ENCODE measurements at places on chromosomes 12 and 14.

- DNase-seq = peak; percentile 25
Measured at GRCh38 chr14:49586673-49587460, 687 bp upstream of the RPS29 start.

- DNase-seq = no peak
Measured at GRCh38 chr12:128942960-128943477, 89.7 kb downstream of the GLT1D1 start.

DNA sequence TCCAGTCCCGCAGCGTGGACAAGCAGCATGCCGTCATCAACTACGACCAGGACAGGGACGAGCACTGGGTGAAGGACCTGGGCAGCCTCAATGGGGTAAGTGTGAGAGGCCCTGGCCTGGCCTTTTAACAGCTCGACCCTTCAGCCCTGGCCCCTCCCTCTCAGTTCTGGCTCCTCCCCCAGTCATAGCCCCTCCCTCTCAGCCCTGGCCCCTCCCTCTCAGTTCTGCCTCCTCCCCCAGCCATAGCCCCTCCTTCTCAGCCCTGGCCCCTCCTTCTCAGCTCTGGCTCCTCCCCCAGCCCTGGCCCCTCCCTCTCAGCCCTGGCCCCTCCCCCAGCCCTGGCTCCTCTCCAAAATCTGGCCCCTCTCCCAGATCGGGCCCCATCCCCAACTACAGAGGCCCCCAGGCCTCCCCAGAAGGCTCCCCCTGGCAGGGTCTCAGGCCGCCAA, 11.2 kb downstream of the CEP170B start:
- peak; percentile 51 for DNase-seq

DNA sequence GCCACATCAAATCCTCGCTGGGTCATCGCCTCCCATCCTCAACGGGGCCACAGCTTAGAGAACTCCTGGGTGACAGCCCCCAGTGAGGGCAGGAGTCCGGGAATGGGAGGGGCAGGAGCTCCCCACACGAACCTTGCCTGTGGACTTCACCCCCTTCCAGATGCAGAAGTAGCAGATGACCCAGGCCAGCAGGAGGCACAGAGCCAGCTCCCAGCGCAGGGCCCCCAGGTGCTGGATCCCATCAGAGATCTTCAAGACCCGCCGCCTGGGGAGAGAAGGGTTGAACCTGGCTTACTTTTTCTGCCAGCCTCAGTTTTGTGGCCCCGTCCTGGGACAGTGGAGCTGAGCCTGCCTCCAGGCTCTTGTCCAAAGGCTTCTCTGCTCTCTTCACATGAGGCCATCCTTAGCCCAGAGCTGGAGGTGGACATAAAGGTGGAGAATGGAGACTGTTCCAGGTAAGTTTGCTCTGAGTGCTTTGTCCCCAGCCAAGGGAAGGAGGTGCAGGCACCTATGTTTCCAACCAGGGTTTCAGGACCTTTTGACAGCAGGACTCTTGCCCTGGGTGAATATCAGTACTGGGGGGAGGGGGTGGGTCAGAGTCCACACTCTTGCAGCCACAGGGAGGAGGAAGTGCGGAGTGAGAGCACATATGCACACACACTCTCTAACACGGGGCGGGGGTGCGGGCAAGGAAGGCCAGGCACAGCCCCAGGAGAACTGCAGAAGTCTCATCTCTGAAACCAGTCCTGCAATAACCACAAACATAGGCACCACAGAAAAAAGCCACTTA, 23.3 kb upstream of the SLC6A12 start:
- DNase-seq = no peak

GRCh38 chr14:48331421-48331820, 656.0 kb upstream of the MDGA2 start:
- no peak for DNase-seq

GRCh38 chr12:20588042-20588441, 107.1 kb upstream of the SLCO1C1 start:
- DNase-seq = no peak

DNA sequence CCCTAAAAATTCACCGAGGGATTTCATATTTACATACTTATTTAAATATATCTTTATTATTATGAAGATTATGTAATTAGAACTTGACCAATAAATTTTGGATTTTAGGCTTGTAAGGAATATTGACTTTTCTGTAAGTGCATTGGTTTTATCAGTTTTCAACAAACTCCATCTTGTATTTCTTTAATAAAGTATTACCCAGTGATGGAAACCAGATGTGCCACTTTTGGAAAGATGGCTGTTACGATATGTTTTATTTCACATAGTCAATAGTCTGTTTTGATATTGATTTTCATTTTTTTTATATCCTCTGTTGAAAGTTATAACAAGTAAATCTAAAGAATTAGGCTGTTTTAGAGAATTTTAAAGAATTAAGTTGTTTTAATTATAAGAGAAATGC, 1.8 kb downstream of the MON2 start:
- DNase-seq = no peak

DNA sequence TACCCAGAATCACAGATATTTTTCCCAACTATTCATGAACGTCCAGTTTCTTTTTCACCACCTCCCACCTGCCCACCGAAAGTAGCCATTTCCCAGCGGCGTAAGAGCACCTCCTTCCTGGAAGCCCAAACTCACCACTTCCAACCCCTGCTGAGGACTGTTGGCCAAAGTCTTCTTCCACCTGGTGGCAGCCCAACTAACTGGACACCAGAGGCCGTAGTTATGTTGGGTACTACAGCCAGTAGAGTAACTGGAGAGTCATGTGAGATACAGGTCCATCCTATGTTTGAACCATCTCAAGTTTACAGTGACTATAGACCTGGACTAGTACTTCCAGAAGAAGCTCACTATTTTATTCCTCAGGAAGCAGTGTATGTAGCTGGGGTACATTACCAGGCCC, 81.6 kb downstream of the RAD52 start:
- DNase-seq = no peak

GRCh38 chr12:123106640-123107359, 44.1 kb downstream of the PITPNM2 start:
- DNase-seq = no peak

GRCh38 chr14:103995876-103996275, 53.5 kb upstream of the RD3L start:
- no peak for DNase-seq

- peak; percentile 53 for DNase-seq
Measured at GRCh38 chr12:116502141-116502725, 56.9 kb upstream of the MAP1LC3B2 start.

GRCh38 chr14:68497011-68497410, 295.9 kb downstream of the ZFP36L1 start:
- DNase-seq = no peak

GRCh38 chr12:63916561-63917476, 72.3 kb downstream of the SRGAP1 start:
- no peak for DNase-seq

DNA sequence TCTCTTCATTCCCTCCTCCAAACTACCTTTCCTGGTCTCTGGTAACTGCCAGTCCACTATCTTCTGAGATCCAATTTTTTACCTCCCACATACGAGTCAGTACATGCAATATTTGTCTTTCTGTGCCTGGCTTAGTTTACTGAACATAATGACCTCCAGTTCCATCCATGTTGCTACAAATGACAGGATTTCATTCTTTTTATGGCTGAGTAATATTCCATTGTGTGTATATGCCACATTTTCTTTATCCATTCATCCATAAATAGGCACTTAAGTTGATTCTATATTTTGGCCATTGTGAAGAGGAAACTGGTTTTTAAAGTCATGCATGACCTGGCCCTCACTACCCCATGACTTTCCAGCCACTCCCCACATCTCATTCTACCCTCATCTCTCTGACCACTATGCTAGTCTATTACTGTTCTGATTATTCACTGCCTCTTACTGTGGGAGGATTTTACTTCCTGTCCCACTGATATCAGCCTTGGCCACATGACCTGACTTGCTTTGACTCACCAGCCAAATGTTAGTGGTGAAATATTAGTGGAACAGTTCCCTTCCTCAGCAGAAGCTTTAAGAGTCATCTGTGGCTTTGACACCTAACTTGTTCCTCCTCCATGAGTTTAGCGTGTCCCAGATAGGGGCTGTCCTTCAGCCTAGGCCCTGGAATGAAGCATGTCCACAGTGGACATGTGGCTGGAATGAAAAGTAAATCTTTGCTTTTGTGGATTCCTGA, 52.2 kb downstream of the GOLGA5 start:
- DNase-seq = peak; percentile 44

- peak; percentile 22 for DNase-seq
Measured at GRCh38 chr14:95156161-95157047, 925 bp downstream of the DICER1 start.

GRCh38 chr12:108304633-108305032, 34.5 kb downstream of the CMKLR1 start:
- peak; percentile 74 for DNase-seq

- DNase-seq = peak; percentile 51
Measured at GRCh38 chr12:5898874-5899273, 46.2 kb downstream of the ANO2 start.

DNA sequence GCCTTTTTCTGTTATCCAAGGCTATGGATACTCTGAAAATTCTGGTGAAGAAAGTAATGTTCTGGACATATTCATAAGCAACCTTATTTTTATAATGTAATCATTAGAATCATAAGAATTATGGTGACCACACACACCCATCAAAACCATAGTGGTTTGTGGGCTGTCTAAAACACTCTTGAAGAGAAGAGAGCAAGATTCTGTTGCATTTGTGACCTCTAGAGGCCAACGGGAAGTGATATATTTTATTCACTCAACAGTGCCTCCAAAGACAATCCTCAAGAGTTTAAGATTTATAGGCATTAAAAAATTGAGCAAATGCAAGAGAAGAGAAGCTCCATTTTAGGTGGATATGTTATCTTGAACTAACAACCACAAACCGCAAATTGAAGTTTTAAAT, 68.5 kb upstream of the LGR5 start:
- DNase-seq = peak; percentile 26

DNA sequence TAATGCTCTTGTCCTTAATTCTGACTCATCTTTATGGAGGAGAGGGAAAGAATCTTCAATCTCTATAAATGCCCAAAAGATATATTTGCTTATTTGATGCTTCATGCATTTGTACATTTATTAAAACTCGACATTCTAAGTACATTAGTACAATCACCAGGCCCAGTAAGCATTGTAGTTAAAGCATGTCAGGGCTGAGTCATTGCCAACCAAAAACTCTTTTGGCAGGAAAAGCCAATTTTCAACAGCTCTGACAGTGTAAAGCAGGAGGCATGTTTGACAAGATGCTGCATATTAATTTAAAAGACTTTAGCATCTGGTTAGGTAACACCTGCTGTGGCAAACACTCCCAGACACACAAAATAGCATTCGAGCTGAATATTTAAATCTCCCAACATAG, 290.9 kb downstream of the PPFIA2 start:
- DNase-seq = no peak

GRCh38 chr14:67432050-67432564, 20.1 kb upstream of the PLEK2 start:
- no peak for DNase-seq

DNA sequence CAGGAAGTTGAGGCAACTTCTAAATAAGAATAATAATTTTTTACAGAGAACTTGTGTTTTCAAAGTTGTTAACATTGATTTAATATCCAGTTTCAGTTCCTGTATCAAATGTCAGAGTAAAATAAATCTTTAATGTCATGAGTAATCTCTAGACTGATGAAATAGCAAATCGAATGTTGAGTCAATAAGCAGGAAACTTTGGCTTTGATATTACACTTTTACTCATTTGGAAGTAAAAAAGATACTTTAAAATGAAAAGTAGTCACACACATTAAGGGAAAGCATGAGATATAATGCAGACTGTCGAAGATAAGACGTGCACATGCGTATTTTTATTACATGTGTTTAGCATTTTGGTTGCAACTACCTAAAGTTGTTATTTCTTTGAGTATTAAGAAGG, 78.2 kb upstream of the PTGDR start:
- no peak for DNase-seq

DNA sequence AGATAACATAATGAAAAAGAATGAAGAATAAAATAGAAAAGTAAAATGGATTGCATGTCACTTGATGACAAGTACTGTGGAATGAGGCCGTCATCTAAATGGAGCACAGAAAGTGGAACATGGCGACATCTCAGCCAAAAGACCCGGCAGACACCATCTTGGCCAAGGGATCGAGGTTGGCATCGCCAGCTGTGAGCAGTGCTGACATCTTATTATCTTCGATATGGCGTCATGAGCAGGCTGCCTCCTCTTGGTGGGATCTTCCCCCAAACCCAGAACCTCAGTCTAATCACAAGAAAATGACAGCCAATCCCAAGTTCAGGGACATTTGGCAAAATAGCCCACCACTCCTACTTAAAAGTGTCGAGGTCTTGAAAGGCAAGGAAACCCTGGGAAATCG, 15.1 kb downstream of the SERPINA5 start:
- no peak for DNase-seq

DNA sequence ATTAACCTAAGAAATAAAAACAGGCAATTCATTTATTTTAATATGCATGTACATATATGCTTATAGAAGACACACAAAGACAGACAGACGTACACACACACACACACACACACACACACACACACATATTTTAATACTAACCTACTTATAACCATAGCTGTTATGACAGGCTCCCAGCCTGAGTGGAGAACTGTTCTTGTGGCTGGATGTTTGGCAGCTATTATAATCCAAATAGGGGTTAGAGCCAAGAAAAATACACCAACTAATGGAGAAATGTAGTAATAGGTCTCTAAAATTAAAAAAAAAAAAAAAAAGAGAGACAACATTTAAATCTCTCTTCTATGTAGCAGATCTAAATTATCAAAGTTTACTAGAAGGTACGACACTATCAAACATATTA, 91.8 kb downstream of the SLC41A2 start:
- no peak for DNase-seq

- no peak for DNase-seq
Measured at GRCh38 chr12:108995370-108995992, 25.4 kb downstream of the SVOP start.

- DNase-seq = no peak
Measured at GRCh38 chr12:100593490-100593889, 20.0 kb downstream of the GAS2L3 start.

GRCh38 chr14:24870949-24871701, 178.8 kb downstream of the STXBP6 start:
- DNase-seq = no peak

DNA sequence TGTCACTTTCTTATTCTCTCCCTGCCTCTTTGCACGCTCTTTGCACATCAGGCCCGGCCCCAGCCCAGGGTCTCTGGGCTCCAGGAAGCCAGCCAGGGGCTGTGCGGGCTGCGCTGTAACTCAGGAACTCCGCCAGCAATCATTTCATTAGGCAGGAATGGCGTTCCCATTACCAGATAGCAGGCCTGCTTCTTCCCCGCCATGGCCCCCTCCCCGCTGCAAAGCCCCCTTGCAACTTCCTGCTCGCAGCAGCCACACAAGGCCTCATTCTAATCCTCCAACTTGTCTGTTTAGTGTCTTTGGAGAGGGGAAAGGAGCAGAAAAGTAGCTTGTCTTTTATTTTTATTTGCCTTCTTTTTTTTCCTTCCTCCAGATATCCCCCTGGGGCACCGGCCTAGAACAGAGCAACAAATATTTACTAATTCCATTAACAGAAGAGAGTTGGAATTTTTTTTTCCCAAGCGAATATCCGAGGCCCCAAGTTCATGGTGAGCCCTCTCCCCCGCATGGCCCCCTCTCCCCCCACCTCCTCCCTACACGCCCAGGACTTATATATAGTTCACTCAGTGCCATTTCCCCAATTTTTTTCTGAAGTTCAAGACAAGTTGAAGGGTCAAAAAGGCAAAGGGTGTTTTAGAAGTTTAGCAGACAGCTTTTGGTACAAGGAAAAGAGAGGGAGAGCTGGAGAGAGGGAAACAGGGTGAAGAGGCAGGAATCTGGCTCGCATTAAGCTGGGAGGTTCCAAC, 329.4 kb upstream of the TBX3 start:
- DNase-seq = no peak

- no peak for DNase-seq
Measured at GRCh38 chr12:56838621-56839488, 75.7 kb downstream of the HSD17B6 start.
